ENCODE measurements at places on chromosomes 5 and 9. TPM values are rescaled to one million over a fixed set of nuclear protein-coding genes. Genes with fewer than 3 reads are reported as not detected.

NIPAL4 gene
- total RNA-seq = not detected

GABRB2 gene
- not detected for total RNA-seq

TSLP gene
- 2.5 TPM for total RNA-seq

MYMK gene
- total RNA-seq = not detected
